Bladder microvascular endothelial cell (primary cell): ENCODE measurements at places on chromosomes 4 and X. TPM values are rescaled to one million over a fixed set of nuclear protein-coding genes. Genes with fewer than 3 reads are reported as not detected.

VCX gene
- total RNA-seq = not detected in 2 replicates

GPR50 gene
- total RNA-seq = not detected in 2 replicates

CLDN22 gene
- total RNA-seq = not detected in 2 replicates

OCIAD2 gene
- 105 and 129 TPM in 2 replicates for total RNA-seq

TMEM150C gene
- 3.9 and 9.8 TPM in 2 replicates for total RNA-seq

MSX1 gene
- 4.2 and 7.9 TPM in 2 replicates for total RNA-seq

VAMP7 gene
- total RNA-seq = 26.1 and 37.9 TPM in 2 replicates
